ENCODE measurements at places on chromosomes 12 and 14.

DNA sequence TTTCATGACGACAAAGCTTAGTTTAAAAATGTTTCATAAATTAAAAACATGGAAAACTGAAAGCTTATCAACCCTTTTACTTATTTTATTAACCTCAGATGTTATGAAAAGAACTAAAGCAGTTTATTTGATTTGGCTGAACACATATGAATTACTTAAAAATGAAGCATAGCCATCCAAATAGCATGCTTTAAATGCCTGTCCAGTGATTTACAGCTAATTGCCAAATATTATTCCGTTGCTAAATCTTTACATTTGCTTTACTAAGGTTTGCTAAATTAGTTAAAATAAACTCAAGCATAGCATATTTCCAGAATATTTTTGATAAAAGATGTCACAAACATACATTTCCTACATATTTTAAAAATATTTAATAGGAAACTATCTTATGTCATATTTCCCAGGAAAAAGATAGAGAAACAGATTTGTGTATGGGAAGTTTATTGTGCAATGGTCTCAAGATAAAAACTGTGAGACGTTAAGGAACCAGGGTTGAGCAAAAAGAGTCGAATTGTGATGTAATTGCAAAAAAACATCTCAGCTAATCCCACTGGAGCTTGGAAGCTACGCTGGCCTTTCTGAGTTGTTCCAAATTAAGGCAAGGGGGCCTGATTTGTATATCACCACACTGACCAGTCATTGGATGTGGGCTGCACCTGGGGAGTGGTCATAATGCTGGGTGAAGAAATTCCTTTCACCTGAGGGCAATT lies 25.8 kb downstream of the GPR135 start:
- DNase-seq = no peak

DNA sequence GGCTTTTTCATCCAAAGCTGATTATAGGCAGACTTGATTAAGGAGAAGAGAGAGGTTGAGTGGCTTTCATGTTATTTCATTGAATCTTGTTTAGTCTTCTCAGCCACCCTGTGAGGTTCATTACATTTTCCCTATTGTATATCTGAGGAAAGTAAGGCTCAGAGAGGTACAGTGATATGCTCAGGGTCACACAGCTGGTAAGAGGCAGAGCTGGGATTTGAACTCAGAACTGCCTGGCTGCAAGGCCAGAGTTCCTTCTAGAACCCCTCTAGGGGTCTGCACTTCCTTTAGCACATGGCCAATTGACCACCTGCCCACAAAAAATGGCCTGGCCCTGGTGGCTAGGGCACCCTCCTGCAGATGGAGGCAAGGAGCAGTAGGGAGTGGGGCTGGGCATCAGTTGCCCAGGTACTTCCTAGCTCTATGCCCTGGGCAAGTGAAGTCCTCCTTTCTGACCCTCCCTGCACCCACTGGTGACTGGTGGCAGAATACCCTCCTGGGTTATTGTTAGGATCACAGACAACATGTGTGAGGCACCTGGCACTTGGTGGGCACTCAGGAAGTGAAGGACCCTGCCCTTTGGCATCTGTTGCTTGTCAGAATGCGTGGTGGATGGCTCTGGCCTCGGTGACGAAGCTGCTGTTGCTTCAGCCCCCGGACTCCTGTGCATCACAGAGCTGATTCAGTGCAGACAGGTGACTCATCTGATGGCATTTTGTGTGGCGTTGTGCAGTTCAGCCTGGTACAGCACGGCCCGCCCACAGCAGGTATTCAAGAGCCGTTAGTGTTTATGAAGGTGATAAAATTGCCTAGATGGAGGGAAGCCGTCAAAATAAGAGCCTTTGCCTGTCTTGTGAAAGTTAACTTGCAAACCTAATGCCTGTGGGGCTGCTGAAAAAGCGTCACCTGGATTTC lies 115.8 kb downstream of the SLC25A47 start:
- DNase-seq = no peak

GRCh38 chr14:33237115-33237740 lies 298.5 kb downstream of the NPAS3 start:
- no peak for DNase-seq

DNA sequence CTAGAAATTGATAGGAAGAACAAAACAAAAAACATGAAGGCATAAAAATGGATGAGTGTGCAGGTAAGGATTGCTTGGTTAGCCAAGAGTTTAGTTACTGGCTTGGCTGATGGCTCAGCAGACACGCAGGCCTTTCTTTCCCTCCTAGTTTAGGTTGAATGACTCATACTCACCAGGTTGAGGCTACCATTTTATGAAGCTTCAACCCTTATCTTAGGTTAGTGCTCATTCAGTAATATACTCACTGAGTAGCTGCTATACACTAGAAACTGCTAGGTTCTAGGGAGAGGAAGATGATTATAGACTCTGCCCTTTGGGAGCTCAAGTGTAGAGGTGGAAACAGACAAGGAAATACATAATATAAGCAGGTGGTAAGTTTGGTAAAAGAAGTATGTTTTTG lies 6.0 kb downstream of the P3H3 start:
- DNase-seq = no peak

DNA sequence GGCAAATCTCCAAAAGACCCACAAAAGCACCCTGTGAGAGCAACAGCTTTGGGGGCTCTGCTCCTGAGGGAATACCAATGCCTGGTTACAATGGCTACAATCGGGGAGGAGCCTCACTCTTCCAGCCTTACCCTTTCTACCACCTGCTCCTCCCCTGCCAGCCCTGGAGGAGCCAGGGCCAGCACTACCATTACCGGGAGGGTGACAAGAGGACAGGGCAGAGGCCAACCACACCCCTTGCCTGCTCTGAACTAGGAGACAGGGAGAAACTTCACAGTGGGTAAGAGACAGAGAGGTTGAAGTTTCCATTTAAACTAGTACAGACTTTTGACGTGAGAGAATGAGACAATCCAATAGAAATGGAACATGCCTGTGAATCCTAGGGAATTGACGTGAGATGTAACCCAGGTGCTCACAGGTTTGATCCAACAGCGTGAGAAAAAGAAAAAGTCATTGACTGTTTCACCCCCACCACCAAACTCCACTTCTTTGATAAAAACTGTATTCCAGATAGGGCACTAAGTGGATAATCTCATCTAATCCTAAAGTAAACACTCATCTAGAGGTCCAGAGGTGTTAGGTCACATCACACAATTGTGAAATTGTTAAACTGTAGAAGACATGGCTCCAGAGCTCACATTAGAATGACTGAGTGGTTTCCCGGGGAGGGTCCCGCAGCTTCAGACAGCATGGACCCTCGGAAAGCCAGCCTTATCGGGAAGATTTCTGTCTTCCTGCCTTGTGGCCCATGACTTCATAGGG lies 8.4 kb upstream of the TC2N start:
- DNase-seq = no peak

DNA sequence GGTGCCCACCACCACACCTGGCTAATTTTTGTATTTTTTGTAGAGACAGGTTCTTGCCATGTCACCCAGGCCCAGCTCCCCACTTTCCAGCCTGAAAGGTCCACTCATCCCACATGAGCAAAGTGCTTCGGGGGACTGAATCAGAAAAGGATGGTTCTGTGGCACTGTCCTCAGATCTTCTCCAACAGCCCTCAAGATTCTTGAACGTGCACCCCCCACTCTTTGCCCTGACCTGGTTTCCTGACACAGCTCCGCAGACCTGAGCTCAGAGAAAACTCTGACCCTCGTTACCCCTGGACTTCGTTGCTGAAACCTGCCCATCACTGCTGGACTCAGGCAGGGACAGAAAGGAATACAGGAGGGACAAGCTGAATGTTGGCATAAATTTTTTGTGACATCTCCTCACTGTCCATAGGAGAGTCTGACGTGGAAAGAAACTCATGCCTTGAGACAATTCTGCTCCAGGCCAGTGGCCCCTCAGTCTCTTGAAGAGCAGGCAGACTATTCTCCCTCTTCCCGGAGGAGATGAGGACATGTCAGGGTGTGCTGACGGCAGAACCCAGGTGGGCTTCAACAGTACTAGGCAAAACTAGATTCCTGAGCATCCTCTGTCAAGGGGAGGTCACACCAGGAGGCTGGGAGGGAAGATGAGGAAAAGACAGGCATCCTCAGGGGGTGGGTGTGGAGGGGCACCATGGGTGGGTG lies 149.3 kb downstream of the DPF3 start:
- DNase-seq = no peak
